ENCODE measurements at places on chromosomes 5 and 9.
A peak's percentile ranks its signal among the peaks of the same experiment; 100 is the strongest.

DNA sequence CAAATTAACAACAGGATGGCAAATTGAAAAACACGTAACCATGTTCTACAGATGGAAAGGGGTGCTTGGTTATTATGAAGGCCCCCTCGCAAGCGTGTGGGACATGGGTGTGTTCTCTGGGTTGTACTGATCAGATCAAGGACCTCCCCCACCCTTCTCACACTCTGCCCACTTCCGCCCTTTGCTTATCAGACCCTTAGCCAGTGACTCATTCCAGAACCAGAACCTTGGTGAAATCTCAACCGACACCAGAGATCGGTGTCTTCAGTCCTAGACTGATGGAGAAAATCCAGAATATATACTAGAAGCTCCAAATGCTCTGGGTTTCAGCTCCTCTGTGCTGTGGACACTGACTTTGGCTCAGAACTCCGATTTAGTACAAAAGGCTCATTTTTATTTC is 64.9 kb downstream of the PTTG1 start:
- DNase-seq: no peak

DNA sequence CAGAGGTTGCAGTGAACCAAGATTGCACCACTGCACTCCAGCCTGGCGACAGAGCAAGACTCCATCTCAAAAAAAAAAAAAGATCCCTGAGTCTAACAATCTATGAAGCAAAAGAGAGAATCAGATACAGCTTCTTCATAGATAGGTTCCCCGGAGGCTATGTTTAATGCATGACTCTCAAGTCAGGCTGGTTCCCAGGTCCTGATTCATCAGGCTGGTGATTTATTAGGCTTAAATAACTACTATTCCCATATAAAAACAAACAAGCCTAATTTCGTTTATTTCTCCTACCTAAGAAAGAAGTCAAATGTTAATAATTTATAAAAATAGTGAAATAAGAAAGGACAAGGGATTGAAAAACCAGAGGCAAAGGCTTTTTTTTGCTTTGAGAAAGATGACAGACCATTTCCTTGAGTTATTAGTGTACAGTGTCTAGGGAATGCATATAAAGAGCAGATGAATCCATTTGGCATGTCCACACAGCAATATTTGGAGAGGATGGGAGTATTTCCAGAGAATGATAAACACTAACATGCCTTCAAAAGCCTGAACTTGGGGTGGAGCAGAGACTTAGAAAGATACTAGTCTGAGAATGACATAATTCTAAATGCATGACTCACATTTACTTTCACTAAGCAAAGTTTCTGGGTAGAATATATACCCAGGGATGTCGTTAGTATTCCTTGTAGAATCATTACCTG is 115.3 kb downstream of the NREP start:
- DNase-seq: no peak

- DNase-seq: no peak
Observed at GRCh38 chr5:66377747-66378146, 218.4 kb upstream of the MAST4 start.

- DNase-seq: no peak
Observed at GRCh38 chr5:178651046-178651810, 24.4 kb upstream of the CLK4 start.

- no peak for DNase-seq
Observed at GRCh38 chr9:126862104-126862761, 1.8 kb downstream of the ZBTB34 start.

- DNase-seq: no peak
Observed at GRCh38 chr5:40074826-40075225, 604.9 kb upstream of the PTGER4 start.

DNA sequence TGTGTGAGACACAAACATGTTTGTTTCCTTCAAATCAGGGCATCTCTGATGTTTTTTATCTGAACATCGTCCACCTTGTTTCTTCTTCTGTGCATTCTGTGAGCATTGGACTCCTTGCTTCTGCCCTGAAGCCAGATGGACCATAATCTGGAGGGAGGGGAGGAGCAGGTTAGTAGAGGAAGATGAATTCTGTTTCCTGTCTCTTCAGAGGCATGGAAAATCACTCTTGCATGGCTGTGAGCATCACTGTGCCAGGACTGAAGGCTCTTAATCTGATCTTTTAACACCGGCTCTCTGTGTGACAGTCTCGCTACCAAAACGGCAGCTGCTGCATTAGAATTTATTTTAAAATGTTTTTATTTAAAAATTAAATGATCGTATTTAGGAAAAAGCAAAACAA is 43.3 kb downstream of the TLE4 start:
- no peak for DNase-seq

DNA sequence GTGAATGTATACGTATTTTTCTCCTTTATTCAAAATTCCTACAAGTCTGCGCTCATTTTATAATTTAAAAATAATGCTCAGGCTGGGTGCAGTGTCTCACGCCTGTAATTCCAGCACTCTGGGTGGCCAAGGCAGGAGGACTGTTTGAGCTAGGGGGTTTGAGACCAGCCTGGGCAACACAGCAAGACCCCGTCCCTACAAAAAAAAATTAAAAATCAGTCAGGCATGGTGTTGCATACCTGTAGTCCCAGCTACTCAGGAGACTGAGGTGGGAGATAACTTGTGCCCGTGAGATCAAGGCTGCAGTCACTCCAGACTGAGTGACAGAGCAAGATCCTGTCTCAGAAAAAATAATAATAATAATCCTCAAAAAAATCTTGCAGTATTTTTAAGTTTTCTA is 7.8 kb downstream of the UIMC1 start:
- DNase-seq: no peak

GRCh38 chr5:38071831-38072694 is 186.3 kb upstream of the EGFLAM start:
- peak; percentile 6 for DNase-seq

- DNase-seq: no peak
Observed at GRCh38 chr9:9754186-9754585, 858.6 kb downstream of the PTPRD start.

DNA sequence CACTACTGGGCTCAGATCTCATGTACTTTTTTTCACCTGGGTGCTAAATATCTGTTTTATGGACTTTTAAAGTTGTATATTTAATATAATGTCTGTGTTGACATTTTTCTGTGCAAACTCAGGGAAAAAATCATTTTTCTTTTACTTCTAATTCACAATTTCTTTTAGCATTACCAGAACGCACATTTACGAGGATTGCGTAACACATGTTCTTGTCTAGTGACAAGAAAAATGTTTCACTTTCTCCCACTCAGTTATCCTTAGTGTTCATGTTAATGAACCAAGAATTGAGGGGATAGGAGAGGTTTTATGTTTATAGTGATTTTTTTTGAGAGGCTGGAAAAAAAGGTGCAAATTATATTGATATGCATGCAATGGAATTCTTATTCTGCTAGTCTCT is 86.3 kb upstream of the PJA2 start:
- DNase-seq: no peak

All from left kidney (tissue), 8 donors.